ENCODE measurements at places on chromosomes 5 and 9.

DNA sequence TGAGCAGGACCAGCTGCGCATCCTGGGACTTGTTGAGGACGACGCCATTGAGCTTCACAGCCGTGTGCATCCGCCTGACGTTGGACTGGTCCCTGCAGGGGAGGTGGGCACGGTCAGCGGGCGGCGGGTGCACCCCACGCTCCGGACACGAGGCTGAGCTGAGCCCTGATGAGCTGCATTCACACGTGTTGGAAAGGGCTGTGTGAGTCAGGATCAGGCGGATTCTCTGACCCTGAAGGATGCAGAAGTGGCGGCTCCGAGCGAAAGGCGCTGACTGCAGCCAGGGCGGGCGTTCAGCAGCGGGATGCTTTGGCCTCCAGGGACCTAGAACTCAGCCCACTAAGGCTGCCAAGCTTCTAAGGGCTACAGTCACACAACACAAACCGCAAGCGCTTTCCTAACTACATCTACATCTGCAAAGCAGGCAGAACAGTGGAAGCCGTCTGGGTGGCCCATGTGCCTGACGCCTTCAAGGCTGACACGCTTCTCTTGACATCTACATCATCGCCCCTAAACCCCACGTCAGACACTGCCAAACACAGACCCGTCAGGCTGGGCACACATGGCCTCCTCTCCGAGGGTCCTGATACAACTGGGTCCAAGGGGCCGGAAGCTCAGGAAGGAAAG, 44.9 kb downstream of the NKD2 start:
- DNase-seq, result no peak

DNA sequence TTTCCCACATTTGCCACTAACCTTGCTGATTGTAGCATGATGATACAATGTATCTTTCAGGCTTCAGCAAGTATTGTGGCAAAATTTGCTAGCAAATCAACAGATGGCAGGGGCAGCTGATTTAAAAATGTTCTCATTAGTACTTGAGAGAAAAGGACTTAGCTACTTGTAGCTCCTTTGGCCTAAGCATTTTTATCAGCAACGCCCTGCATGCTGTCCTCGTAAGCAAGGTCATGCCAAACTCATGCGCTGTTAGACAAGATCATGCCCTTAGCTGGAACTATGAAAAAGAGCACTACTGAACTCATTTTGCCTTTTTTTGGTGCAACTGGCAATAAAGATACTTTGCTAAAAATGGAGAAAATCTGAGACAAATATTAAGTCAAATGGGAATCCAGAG, 197.1 kb downstream of the ICE1 start:
- no peak for DNase-seq

- DNase-seq, result no peak
These were observed 620.2 kb downstream of the ACTL7B start for GRCh38 chr9:108235609-108236008.

DNA sequence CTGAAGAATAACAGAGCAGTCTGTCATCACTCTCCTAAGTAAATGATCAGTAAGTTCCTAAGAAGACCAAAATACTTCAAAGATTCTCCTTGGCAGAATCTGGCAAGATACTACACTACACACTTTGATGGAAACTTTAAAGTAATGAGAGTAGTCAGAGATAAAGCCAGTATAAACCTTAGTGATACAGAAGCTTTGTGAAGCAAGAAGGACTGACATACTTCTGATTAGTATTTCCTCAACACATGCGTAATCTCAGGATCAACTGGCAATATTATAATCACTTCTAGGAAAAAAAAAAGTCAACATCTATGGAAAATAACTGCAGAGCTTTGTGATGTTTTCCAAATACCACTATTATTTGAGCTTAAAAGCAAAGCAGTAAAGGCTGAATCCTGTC, 34.0 kb upstream of the ADAMTS19 start:
- DNase-seq, result no peak

- no peak for DNase-seq
These were observed 259.7 kb downstream of the CSNK1G3 start for GRCh38 chr5:123771715-123772114.

DNA sequence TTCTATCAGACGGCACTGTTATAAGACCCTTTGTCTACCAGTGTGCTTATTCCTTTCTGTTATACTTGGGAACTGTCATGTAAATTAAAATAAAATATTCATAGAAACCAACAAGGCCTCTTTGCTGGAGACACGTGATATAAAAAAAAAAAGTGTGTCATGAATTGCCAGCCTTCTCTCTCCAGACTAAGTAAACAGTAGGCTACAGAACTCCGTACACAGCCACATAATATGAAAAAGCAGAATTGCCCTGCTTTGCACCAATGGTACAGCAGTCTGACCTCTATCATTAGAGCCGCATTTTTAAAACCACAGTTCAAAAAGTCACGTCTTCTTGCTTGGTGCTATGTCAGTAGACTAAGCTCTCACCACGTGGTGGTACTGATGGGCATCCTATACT, 231.3 kb downstream of the SEMA5A start:
- DNase-seq, result no peak

DNA sequence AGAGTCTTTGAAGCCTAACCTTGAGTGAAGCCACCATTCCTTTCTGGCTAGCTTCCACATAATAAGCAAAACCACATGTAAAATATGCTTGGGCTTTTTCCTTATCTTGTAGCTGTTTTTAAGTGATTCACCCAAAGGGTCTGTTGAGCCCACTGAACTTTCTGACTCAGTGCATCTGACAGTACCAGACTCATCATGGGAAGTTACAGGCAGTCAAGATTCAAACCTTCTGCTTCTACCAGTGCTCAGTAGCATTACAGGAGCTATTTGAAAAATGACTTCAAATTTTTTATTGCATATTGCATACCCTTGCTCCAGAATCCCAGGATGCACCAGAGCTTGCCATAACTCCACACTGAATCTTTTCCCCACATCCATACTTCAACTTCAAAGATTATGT, 87.5 kb upstream of the PTPRD start:
- DNase-seq, result no peak

- no peak for DNase-seq
These were observed 124.4 kb upstream of the TMEM161B start for GRCh38 chr5:88393042-88393441.

- no peak for DNase-seq
These were observed 61.9 kb upstream of the CLINT1 start for GRCh38 chr5:157920828-157921170.

- no peak for DNase-seq
These were observed 119.5 kb upstream of the ACOT12 start for GRCh38 chr5:81513473-81513872.

GRCh38 chr9:123996731-123997421, 14.7 kb upstream of the LHX2 start:
- no peak for DNase-seq

GRCh38 chr9:127904561-127905003, 5.2 kb upstream of the ST6GALNAC6 start:
- no peak for DNase-seq

DNA sequence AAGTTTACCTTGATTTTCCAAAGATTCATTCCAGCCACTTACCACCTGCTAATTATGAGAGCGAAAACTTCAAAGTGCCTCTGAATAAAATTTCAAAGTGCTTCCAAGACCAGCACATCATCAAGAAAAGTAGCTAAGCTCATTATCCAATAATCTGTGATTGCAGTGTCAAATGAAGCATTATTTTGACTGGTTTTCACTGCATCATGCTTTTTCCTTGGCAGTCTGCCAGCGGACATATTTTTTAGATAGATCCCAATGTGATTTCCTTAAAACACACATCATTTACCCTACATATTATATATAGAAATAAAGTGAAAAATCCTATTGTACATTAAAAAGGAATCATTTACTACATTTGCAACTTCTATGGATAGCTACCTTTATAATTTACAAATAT, 508.6 kb upstream of the FAM174A start:
- no peak for DNase-seq

DNA sequence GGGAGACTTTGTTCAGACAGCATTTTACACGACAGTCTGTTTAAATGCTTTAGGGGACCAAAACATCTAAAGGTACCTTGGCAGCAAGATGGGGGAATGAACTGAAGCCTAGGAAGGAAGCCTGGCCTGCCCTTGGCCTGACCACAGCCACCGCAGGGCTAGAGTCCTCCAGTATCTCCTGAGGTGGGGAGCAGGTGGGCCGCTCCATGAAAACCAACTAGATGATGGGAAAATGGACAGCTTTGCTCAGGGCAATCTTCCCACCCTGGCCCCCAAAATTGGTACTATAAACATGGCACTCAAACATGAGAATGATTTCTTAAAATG, 153.3 kb downstream of the AUH start:
- DNase-seq, result no peak

DNA sequence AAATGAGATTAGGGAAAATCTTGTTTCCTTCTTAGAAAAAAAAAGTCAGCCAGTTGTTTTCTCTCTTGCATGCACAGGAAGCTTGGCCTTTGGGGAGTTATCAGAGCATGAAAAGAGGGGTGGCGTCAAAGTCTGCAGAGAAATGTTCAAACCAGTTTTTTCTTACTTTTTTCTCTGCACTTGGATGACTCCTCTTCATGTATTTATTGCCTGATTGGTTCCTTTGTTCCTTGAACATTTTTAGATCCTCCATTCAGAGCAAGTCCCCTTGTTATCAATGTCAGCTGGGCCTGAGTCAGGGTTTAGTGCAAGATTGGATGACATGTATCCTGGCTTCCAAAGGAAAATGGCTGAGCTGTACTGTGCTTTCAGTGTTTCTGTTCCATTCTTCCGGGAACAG, 392.6 kb upstream of the BRINP1 start:
- no peak for DNase-seq

DNA sequence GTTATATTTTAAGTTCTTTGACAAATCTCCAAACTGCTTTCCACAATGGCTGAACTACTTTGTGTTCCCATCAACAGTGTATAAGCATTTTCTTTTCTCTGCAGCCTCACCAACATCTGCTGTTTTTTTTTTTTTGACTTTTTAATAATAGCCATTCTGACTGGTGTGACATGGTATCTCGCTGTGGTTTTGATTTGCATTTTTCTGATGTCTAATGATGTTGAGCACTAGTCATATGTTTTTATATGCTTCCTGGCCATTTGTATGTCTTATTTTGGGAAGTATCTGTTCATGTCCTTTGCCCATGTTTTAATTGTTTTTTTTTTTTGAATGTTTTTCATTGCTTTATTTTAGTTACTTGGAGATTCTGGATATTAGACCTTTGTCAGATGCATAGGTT, 196.6 kb downstream of the PLK2 start:
- no peak for DNase-seq

GRCh38 chr5:172129256-172129910, 58.6 kb downstream of the STK10 start:
- no peak for DNase-seq

- peak; percentile 35 for DNase-seq
These were observed 17.5 kb upstream of the ROPN1L start for GRCh38 chr5:10424124-10424731.

- peak; percentile 81 for DNase-seq
These were observed 42.1 kb upstream of the GPR21 start for GRCh38 chr9:122991370-122991830.

Data from stromal cell of bone marrow (primary cell).